ENCODE measurements at places on chromosomes 12 and 14. TPM values are rescaled to one million over a fixed set of nuclear protein-coding genes. Genes with fewer than 3 reads are reported as not detected.
A peak's percentile ranks its signal among the peaks of the same experiment; 100 is the strongest.

DNA sequence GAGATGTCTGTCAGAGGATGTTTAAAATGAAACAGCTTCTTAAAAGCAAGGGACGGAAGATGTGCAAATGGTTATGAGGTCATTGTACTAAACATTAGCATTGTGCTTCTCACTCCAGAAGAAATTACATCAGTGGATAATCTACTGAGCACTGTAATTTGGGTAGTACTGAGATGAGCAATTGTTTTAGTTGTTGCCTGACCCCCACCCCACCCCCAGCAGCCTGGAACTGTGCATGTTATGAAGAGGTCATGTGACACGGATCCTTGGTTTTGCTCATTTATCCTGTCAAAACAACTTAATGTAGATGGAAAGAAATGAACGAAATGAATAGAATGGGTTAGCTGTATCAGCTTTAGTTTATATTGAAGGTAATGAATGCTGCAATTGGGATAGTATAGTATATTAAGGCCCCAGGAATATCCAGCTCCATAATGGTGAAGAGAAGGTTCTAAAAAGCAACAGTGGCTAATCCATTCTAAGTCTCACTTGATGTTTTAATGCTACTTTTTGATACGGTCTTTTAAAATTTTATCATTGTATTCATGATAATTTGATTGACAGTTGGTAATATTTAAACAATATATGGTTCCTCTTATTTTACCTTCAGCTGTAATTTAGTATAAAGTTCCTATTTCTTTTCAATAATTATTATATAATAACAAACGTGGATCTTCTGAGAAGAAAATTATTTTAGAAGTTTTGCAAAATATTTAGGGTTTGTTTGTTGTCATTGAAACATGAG is 58.5 kb downstream of the WNK1 start:
- no peak overlapping the region for H3K4me3 ChIP-seq
- H3K27me3 ChIP-seq, result no peaks in the 10 kb centered on the region
- peaks cover 18% of the 10 kb centered on the region for H3K4me1 ChIP-seq

The ATL1 gene
- 2.9 TPM for polyA plus RNA-seq

GRCh38 chr14:63296060-63296563 is 22.6 kb downstream of the GPHB5 start:
- H3K4me1 ChIP-seq, result no peaks in the 10 kb centered on the region
- DNase-seq, result no peak
- H3K36me3 ChIP-seq, result no peaks in the 10 kb centered on the region
- H3K4me3 ChIP-seq, result no peak overlapping the region

The PAX9 gene
- polyA plus RNA-seq, result not detected

DNA sequence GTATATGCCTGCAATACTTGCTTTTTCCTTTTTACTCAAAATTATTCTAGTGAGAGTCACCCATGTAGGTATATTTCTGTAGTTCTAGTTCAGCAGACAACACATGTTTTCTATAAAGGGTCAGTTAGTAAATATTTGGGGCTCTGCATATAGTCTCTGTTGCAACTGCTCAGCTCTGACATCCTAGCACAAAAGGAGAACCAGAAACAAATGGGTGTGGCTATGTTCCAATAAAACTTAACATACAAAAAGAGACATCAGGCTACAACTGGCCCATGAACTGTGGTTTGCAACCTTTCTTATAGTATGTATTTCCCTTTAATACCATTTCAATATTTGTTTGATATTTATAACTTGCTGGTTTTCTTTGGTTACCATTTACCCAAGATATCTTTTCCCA is 11.9 kb downstream of the NT5DC3 start:
- no peaks in the 10 kb centered on the region for H3K27me3 ChIP-seq
- DNase-seq, result peak; percentile 18

GRCh38 chr12:64609536-64610078 is 688 bp upstream of the RASSF3 start:
- H3K36me3 ChIP-seq, result no peaks in the 10 kb centered on the region
- H3K27ac ChIP-seq, result peak overlapping the region; percentile 82
- H3K27me3 ChIP-seq, result no peaks in the 10 kb centered on the region
- peak; percentile 60 for DNase-seq
- peaks cover 31% of the 10 kb centered on the region for H3K4me1 ChIP-seq

- H3K4me3 ChIP-seq, result no peak overlapping the region
- no peaks in the 10 kb centered on the region for H3K27me3 ChIP-seq
- H3K27ac ChIP-seq, result no peak overlapping the region
- H3K36me3 ChIP-seq, result no peaks in the 10 kb centered on the region
- peaks cover 4% of the 10 kb centered on the region for H3K4me1 ChIP-seq
- no peak for DNase-seq
Measured at GRCh38 chr12:44379831-44380230, 496.3 kb downstream of the NELL2 start.

DNA sequence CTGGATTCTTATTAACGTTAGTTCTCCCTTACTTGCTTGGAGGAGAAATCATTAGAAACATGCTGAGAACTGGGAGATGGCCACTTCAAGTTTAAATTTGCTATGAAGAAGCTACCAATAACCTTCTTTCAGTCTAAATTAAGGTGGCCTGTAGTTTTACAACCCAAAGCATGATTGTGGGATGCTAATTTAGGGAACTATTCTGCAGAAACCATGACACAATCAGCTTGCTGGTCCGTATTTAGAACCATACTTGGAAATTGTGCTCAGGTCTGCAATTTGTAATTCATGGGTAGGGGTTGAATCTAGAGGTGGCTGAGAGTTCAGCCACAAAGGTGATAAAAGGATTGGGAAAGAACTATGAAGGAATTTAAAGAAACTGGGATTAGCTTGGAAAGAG is 405.7 kb downstream of the RAD51B start:
- no peaks in the 10 kb centered on the region for H3K27me3 ChIP-seq
- no peak overlapping the region for H3K4me3 ChIP-seq
- no peaks in the 10 kb centered on the region for H3K4me1 ChIP-seq
- no peak overlapping the region for H3K27ac ChIP-seq
- DNase-seq, result no peak

GRCh38 chr12:26648999-26649398 is 184.0 kb downstream of the ITPR2 start:
- no peaks in the 10 kb centered on the region for H3K27me3 ChIP-seq
- no peak overlapping the region for H3K27ac ChIP-seq
- H3K4me3 ChIP-seq, result no peak overlapping the region
- DNase-seq, result no peak
- H3K36me3 ChIP-seq, result peaks cover 14% of the 10 kb centered on the region

Measured in B cell (primary cell).